ENCODE measurements at places on chromosomes 6 and 20.

DNA sequence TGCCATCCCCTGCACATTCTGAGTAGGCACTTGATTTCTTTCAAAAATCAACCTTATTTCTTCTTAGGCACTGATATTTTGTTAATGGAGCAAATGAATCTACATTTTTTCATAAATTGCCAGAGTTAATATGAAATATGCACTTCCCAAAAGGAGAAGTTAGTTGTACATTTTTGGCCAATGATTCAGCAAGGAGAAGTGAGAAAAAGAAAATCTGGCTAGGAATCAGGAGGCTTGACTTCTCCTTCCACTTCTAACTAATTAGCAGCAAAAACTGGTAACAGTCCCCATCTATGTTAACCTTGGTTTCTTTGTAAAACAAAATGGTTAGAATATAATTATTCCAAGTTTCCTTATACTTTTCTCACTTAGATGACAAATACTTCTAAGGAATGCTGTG lies 7.0 kb upstream of the DSE start:
- DNase-seq, result peak; percentile 25

- DNase-seq, result no peak
Observed at GRCh38 chr20:9615766-9616454, 101.5 kb downstream of the LAMP5 start.

DNA sequence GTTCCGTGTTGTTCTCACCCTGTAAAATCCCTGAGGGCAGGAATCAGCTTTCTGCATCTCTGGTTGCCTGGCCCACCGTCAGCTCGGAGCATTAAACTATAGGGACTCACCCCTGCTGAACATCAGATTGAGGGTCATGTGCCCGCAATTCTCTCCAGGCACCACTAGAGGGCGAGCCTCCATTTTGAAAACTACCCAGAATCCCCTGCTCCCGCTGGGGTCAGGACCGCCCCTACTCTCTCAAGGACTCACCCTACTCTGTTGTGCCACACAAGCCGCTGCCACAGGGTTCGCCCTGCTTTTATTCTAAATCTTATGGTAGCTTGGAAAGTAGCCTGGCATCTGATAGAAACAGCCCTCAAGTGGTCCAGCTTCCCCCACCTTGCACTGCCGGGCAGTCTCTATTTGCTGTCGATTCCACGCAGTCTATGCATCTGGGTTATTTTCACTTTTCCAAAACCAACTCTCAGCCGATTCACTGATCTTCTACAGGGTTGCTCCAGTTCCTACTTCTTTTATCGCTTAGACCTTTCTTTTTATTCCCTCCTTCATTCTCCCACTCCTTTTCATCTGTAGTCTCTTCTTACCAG lies 244.1 kb upstream of the QKI start:
- no peak for DNase-seq

DNA sequence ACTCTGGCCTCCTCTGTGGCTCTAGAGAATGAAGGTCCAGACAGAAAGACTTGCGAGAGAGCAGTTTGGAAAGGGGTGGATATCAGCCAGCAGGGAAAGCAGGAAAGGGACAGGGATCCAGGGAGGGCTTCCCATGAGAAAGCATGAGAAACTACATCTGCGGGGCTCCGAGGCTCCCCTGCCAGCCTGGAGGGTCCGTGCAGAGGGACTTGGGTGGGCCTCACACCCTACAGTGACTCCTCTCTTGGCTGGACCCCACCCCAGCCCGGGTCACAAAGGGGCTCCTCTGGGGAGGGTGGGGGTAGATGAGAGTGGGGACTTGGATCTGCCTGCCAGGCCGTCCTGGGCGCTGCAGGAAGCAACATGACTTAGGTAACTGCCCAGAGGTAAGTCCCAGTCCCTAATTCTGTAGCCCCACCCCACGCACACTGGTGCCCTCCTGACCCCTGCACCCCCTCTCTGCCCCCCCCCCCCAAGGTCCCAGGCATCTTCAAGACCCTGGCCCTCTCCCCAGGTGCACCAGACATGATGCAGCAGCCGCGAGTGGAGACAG lies at the start of gene TMEM239:
Gene TMEM239 (plus strand): TSS at position 335 of the 553 bp plus-strand sequence. CDS start 191 bp downstream, at position 526.
- DNase-seq, result no peak

DNA sequence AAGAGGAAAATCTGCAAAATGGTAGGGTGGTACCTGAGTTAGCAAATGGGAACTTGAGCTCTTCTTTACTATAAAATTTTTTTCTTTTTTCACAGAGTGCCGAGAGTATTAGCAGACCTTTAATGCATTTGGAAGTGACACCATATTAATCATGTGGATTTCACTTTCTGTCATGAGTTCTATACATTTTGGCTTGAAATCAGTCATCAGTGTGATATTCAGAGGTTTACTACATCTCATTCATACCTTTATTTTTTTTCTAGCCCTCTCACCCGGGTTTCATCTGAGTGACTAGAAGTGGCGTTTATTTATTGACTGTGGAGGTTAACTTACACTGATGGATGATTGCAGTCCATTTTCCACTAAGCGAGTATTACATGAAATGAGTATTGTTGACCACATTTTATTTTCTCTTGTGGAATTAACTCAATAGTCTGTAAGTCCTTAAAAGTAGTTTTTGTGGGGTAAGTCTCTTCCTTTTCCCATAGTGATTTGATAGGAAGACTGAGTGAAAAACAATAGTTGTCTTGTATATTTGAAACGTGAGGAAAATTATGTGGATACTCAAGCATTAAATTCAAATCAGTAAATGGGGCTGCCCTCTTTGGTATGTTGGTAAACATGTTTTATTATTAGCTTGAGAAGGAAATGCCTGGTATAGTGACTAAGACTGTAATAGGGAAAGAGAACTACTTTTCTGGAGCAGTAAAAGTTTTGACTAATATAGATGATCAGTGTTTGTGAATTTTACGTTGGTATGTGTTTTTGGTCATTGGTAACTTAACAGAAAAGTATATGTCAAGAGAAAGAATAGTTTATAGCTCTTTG lies 55.5 kb downstream of the JARID2 start:
- DNase-seq, result no peak

DNA sequence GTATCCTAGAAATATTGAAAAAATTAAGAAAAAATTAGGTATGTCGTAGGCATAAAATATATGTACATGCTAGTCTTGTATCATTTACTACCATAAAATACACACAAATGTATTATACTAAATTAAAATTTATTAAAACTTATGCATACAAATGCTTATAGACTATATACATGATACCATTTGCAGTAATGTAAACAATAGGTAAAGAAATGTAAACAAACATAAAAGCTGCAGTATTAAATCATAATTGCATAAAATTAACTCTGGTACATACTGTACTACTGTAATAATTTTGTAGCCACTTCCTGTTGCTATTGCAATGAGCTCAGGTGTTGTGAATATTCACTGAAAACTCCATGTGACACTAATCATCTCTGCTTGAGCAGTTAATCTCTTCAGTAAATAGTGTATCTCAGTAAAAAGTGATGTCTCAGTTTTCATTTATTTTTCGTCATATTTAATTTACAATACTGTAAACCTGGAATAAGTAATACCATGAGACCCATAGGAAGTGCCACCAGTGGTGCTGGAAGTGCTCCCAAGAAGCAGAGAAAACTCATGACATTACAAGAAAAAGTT lies 29.3 kb downstream of the RALGAPB start:
- no peak for DNase-seq

- no peak for DNase-seq
Observed at GRCh38 chr20:23036371-23036770, 1.3 kb downstream of the SSTR4 start.

GRCh38 chr6:116515141-116515540 lies 3.7 kb downstream of the CALHM5 start:
- DNase-seq, result no peak

- DNase-seq, result no peak
Observed at GRCh38 chr6:108868647-108869046, 20.4 kb downstream of the ARMC2 start.

GRCh38 chr20:15296422-15296821 lies 959.0 kb upstream of the FLRT3 start:
- DNase-seq, result no peak

- DNase-seq, result no peak
Observed at GRCh38 chr20:61430228-61430624, 178.2 kb downstream of the CDH4 start.

DNA sequence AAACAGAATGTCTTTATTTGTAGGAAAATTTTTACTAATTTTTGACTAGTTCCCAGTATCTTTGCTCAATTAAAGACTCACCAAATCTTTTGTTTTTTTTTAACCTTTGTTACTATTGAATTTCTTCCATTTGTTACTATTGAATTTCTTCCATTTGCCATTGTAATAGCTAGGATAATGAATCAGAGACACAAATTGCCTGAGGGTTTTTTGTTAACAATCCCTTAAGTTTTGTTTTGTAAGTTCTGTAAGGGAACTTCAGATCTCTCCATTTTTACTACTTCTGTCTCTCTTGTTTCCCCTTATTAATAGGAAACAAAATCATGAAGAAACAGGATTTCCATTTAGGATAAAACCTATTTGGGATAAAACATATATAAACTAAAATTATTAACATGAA lies 104.3 kb downstream of the MAP3K4 start:
- DNase-seq, result no peak

- peak; percentile 4 for DNase-seq
Observed at GRCh38 chr6:100726666-100727065, 154.5 kb downstream of the ASCC3 start.

DNA sequence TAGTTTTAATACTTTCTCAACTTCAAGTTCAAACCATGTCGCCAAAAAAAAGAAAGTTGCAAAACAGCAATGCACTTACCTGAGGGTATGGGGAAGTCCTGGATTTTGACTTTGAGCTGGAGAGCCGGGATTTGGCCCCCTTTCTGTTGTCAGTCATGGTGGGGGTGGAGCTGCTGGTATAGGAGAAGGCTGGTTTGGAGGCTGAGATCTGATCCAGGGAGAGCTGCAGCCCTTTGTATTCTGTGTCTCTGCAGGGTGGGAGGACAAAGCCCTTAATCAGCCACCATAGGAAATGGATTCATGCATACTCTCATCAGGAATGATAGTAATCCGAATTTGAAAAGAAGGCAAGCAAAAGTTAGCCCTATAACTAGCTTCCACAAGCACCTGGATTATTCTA lies 44.0 kb downstream of the SIM1 start:
- no peak for DNase-seq

DNA sequence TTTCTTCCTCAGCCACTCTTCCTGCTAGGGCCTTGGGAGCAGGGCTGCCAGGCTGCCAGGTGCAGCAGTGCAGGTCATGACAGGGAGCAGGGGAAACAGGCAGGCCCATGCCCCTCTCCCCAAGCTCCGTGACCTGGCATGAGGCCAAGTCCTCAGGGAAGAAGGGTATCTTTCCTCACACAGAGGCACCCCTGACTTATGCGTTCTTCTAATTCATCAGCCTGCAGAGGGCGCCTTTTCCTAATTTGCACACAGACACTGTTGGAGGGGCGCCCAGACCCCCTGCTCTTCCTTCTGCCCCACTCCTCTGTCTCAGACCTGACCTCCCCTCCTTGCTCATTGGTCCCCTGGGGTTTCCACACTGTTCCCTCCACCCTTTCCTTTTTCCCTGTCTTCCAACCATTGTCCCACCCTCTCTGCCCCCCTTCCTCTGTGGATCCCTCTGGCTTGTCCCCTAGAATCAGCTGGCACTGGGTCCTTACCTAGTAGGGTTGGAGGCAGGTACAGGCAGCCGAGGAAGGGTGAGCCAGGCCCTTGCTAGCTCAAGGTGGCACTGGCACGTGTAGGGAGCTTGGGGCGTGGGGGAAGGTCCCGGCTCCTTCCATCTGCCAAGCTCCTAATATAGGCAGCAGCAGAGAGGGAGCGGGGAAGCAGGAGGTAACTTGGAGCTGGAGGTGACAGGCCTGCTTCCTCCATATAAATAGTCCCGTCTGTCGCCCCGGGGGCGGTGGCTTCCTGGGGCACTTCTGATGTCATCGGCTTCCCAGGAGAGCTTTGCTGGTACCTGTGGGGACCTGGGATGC lies 154.9 kb upstream of the MLN start:
- no peak for DNase-seq

- no peak for DNase-seq
Observed at GRCh38 chr6:166855416-166855815, 100.9 kb downstream of the RNASET2 start.

GRCh38 chr6:55694148-55694547 lies 115.2 kb upstream of the HMGCLL1 start:
- peak; percentile 21 for DNase-seq

DNA sequence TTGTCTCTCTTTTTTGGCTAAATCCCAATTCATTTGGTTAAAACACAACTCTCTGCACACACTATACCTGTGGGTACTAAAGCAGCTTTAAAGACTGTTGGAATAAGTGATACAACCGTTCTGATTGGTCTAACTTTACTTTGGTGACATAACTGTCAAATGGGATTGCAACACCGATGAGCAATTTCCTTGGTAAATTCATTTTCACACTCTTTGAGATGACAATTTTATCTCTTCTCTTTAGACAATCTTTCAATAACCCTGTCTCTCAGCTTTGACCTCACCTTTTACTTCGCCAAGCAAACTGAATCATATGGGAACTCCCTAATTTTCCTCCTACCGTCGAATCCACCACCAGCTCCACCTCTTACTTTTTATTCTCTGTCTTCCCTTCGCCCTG lies 60.8 kb downstream of the ECT2L start:
- DNase-seq, result no peak

GRCh38 chr6:35634316-35634715 lies 54.4 kb downstream of the FKBP5 start:
- no peak for DNase-seq

DNA sequence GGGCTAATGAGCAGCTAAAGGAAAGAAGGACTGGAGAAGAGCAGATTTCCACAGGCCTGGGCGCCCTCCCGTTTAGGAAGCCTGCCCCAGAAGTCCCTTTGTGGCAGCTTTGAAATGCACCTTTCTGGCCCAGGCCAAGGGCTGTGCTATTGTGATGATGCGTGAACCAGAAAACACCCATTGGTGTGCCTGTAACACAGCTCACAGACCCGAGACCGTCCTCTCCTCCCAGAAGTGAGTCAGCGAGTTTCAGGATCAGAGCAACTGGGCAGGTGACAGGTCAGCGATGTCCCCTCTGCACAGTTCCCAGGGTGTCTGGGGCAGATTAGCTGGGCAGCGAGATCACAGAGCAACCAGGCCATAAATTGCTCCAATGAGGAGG lies 71.9 kb upstream of the SULF2 start:
- DNase-seq, result no peak

GRCh38 chr6:146028252-146028795 lies 538 bp upstream of the GRM1 start:
- peak; percentile 69 for DNase-seq

DNA sequence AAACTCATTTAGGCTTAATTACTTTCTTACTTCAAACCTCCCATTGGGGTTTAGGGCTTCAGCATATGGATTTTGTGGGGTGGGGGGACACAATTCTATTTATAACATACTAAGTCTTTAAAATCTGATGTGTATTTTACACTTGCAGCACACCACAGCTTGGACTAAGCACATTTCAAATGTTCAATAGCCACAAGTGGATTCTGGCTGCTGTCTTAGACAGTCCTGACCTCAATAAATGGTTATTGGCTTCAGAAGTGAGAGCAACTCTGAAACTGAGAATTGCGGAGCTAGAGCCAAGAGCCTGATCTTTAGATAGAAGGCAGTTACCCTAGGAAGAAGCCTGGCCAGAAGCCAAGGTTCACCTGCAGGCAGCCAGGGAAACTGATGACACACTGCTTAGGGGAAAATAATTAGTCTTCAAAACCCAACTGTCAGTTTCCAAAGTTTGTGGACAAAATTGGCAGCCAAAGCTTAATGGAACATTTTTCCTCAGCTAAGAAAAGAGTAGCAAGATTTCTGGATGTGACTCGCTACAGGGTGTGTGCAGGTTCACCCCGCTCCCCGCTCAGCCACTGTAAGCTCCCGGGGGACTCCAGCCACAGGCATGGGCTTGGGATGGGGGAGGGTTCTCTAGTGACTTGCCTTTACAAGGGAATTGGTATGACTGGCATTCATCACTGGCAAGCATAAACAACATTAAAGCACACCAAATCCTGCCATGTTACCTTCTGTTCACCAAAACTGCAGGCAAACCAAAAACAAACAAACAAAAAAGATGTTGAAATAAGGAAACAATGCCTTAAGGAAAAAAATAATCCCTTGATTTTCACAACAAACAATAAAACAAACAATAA lies 219.8 kb downstream of the TFAP2A start:
- DNase-seq, result no peak

Measured in AG08395 (cell line).